ENCODE measurements at places on chromosomes 3 and 15. TPM values are rescaled to one million over a fixed set of nuclear protein-coding genes. Genes with fewer than 3 reads are reported as not detected.

DLL4 gene
- total RNA-seq = 0.13 TPM

IL17RD gene
- 31.3 TPM for total RNA-seq

OPA1 gene
- total RNA-seq = 37.8 TPM

BSN gene
- total RNA-seq = 1.1 TPM

SMCO1 gene
- total RNA-seq = not detected

CRABP1 gene
- not detected for total RNA-seq
